Endothelial cell (in vitro differentiated cells): ENCODE measurements at places on chromosomes 5 and 9. TPM values are rescaled to one million over a fixed set of nuclear protein-coding genes. Genes with fewer than 3 reads are reported as not detected.

The FREM1 gene
- total RNA-seq: 2.9 TPM

The SLC23A1 gene
- total RNA-seq: not detected

The NDFIP1 gene
- total RNA-seq: 34.8 TPM

DNA sequence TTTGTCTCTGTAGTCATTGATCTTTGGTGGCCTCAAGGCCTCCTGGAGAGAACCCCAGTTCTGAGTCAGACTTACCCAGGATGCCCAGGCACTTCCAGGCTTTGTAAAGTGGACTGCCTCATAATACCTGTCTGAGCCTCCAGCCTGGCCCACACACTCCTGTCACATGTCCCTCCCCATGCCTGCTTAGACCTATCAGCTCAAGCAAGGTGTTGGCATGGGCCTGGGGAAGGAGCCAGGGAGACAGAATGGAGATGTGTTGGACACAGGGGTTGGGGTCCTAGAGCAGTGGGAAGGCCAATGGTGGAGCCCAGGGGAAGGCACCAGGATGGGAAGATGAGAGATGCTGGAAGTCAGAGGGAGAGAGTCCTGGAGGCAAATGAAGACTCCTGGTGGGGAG lies 136.2 kb downstream of the CFAP90 start:
- DNase-seq: no peak
- no peaks in the 10 kb centered on the region for H3K36me3 ChIP-seq
- H3K4me3 ChIP-seq: no peak overlapping the region
- no peak overlapping the region for H3K27ac ChIP-seq

DNA sequence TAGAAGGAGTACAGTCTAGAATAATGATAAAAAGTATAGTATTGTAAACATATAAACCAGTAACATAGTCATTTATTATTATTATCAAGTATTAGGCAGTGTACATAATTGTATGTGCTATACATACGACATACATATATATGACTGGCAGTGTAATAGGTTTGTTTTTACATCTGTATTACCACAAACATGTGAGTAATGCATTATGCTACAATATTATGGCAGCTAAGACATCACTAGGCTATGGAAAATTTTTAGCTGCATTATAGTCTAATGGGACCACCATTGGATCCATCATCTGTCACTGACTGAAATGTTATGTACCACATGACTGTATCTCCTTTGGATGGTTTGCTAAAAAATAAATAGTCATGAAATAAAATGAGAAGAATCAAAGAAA lies 530.0 kb downstream of the PRR16 start:
- DNase-seq: no peak
- H3K36me3 ChIP-seq: no peaks in the 10 kb centered on the region
- no peaks in the 10 kb centered on the region for H3K27me3 ChIP-seq
- no peak overlapping the region for H3K27ac ChIP-seq
- no peak overlapping the region for H3K4me3 ChIP-seq

DNA sequence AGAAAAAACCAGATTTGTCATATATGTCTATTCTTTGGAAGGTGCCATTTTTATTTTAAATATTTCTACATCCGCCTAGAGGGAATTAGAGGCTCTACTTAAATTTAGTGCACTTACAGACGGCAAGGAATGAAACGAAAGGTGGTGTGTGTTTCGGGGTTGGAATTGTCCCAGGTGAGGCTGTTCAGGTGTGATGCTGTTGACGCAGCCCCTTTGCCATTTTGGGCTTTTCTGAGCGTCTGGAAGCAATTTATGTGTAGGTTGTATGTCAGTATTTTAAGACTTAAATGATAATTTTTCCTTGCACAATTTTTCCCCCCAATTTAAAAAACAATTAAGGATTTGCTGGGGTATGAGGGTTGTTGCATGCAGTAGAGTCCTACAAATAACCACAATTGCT lies 2.0 kb downstream of the TENT4A start:
- no peak for DNase-seq
- no peaks in the 10 kb centered on the region for H3K36me3 ChIP-seq

DNA sequence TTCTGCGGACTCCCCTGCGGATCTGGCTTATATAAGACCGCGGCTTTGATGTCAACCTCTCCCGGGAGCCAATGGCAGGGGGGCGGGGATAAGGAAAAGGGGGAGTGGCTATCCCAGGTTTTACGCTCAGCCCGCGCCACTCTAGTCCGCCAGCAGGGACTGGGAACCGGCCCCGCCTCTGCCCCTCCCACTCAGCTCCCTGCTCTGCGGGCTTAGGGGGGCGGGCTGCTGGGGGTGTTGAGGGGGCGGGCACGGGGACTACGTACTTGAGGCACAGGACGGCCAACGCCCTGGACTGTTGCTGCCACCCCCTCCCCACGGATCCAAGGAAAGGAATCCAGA lies at the start of gene HAND1:
Gene HAND1 (minus strand): TSS at position 4 of the 342 bp plus-strand sequence. CDS start 219 bp downstream, outside the sequence.
- H3K4me1 ChIP-seq: peaks cover 41% of the 10 kb centered on the region
- H3K27me3 ChIP-seq: peaks cover 46% of the 10 kb centered on the region

- no peak overlapping the region for H3K4me3 ChIP-seq
- H3K27me3 ChIP-seq: no peaks in the 10 kb centered on the region
- no peaks in the 10 kb centered on the region for H3K36me3 ChIP-seq
Measured at GRCh38 chr9:89189215-89189614, 10.6 kb upstream of the SHC3 start.

DNA sequence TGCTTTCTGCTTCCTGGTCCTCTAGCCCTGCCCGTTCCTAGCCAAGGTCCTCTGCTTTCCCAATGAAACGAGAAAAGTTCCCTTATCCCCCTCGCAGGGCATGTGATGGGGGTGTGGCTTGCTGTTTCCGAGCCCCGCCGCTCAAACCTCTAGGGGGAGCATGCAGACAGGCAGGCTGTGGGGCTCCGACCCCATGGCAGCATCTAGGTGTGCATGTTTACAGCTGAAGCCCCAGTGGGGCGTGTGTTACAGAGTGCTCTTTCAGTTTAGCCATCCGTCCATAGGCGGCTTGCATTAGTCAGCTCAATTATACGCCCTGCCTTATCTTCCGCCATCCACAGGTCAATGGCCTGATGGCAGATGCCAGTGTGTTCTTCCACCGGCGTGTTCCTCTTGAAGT lies 48.3 kb upstream of the SPATA31E1 start:
- H3K27me3 ChIP-seq: peaks cover 2% of the 10 kb centered on the region
- peak; percentile 35 for DNase-seq
- H3K4me3 ChIP-seq: no peak overlapping the region
- H3K27ac ChIP-seq: no peak overlapping the region

- H3K4me1 ChIP-seq: no peaks in the 10 kb centered on the region
- no peak overlapping the region for H3K27ac ChIP-seq
- H3K36me3 ChIP-seq: no peaks in the 10 kb centered on the region
- H3K4me3 ChIP-seq: no peak overlapping the region
- DNase-seq: no peak
Measured at GRCh38 chr5:174059247-174059646, 13.7 kb downstream of the NSG2 start.

DNA sequence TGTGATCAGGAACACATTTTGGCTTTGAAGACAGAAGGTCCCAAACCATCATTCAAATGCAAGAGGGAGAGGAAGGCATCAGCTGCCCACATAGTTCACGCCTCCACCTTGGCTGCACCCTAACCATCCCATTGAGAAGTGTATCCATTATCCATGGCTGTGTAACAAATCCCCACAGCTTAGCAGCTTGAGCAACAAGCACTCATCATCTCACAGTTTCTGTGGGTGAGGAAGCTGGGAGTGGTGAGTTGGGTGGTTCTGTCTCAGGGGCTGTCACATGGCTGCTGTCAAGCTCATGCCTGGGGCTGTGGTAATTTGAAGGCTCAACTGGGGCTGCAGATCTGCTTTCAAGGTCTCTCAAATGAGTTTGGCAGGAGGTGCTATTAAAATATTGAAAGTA lies 23.0 kb upstream of the CEP72 start:
- no peak overlapping the region for H3K27ac ChIP-seq
- peaks cover 2% of the 10 kb centered on the region for H3K27me3 ChIP-seq
- no peak overlapping the region for H3K4me3 ChIP-seq
- DNase-seq: no peak
